ENCODE measurements at places on chromosomes 12 and 14.

- DNase-seq, result no peak
Observed at GRCh38 chr14:64454671-64455070, 10.6 kb upstream of the AKAP5 start.

DNA sequence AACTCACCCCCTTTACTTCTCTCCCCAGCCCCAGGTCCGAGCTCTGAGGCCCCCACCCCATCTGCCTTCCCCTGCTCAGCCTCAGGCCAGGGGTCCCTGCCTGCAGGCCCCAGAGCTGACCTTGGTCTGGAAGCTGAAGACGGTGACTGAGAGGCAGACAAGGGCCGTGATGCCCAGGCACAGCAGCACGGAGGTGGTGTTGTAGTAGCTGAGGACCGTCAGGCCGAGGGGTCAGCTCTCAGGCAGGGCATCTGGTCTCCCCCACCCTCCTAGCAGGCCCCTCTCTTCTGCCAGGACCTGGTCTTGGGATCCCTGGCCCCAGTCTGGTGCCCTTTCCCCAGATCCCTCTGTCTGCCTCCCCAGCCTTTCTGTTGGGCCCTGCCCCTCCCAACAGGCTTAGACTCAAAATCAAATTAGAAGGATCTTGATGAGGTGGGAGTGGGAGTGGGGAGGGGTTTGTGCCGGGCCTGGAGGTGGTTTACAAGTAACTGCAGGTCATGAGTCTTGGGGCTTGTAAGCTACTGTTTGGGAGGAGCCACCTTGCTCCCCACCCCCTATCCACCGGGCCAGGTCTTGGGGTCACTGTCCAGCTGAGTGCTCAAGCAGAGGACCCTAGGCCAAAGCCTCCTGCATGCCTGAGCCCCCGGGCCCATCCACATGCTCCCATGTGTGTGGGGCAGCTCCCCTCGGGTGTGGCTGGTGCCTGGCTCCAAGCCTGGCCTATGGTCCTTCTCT lies 14.2 kb downstream of the FAIM2 start:
- DNase-seq, result no peak

DNA sequence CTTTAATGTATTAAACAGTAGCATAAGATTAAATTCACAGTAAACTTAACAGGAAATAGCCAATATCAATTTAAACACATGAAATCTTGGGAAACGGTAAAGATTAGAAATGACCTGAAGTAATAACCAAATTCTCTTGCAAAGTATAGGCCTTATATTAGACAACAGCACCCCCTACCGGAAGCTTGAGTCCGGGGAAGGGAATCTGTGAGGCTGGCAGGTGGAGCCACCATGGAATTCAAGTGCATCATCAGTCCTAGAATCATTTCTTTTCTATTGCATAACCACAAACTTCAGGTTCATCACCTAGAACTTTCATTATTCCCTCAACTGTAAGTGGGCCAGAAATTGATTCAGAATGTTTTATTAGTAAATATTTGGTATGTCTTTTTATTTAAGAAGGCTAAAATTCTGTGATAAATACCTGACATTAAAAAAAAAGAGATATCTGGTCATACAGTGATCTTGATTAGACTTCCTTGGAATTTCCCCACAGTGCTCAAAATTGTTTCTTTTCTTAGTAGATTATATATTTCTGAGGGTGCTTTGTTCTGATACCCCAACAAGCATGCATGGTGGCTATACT lies 48.6 kb downstream of the AP5M1 start:
- peak; percentile 79 for DNase-seq

DNA sequence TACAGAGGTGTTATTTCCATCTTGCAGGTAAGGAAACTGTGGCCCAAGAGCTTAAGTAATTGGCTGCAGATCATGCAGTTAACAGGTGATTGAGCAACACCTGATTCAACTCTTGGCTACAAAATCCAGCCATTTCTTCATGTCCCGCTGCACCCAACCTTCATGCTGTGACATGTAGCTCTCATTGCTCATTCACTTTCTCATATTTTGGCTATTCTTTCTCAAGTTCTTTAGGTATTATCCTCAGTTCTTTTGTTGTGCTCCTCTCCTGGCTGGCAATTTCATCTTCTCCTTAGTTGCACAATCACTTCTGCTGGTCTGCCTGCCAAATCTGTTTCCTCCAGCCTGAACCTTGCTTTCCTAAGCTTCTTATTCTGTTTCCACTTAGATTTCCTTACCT lies 300.8 kb downstream of the SSPN start:
- no peak for DNase-seq

- no peak for DNase-seq
Observed at GRCh38 chr14:30118992-30119640, 191.5 kb upstream of the PRKD1 start.

- DNase-seq, result no peak
Observed at GRCh38 chr14:99401211-99401610, 79.4 kb downstream of the SETD3 start.

GRCh38 chr12:51687614-51688013 lies 96.6 kb downstream of the SCN8A start:
- no peak for DNase-seq

DNA sequence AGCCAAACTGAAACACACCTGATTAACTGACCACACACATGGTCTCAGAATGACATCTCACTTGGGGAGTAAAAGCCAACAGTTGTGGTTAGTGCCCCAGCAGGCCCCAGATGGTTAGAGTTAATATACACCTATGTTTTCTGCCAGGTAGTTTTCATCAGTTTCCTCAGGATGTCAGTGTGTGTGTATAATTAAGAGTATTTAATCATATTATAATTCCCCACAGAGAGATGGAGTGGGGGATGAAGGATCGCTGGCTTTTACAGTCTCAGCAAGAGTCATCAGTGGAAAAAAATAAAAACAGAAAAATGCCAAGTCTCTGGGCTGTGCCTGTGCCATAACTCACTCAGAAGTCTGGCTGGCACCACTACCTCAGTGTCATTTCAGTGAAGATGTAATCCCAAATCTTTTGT lies 412.5 kb downstream of the ZFP36L1 start:
- no peak for DNase-seq

DNA sequence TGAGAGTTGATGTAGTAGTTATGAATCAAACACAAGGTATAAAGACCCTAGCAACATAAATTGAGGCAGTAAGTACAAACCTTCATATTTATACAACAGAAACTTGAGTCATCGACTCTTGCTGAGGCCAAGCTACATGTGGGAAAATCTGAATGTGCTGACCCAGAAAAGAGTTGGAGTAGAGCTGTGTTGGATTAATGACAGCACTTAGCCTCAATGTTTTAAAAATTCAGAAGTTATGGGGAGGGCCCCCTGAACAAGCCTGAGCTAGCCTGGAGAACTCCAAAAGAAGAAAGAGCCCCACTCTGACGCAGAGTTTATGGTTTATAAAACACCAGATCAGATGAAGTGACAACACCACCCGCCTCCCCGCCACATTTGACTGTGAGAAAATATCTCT lies 100.0 kb downstream of the DUSP6 start:
- DNase-seq, result no peak

- peak; percentile 99 for DNase-seq
Observed at GRCh38 chr12:56645717-56646446, at the start of gene ATP5F1B. ATP5F1B (minus strand) TSS chr12:56645984; CDS start chr12:56645963, 21 bp downstream.

GRCh38 chr12:12171991-12172511 lies 94.8 kb downstream of the LRP6 start:
- peak; percentile 63 for DNase-seq

DNA sequence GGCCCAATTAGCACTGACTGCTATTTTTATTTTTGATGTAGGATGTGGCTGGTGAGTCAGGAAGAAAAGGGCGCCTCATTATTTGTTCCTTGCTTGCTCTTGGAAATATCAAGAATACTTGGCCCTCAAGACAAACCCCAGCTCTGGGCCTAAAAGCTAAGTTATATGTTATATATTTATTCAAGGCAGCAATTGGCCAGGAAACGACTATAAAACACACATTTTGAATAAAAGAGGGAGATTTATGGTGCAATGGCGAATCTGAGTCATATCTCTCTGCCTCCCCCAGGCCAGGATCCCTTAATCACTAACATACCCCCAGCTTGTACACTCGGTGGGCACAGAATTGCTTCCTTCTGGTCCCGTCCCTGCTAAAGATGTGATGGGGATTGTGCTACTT lies 63.3 kb downstream of the TBX5 start:
- DNase-seq, result no peak

GRCh38 chr14:67503331-67503730 lies 14.8 kb upstream of the TMEM229B start:
- DNase-seq, result no peak

DNA sequence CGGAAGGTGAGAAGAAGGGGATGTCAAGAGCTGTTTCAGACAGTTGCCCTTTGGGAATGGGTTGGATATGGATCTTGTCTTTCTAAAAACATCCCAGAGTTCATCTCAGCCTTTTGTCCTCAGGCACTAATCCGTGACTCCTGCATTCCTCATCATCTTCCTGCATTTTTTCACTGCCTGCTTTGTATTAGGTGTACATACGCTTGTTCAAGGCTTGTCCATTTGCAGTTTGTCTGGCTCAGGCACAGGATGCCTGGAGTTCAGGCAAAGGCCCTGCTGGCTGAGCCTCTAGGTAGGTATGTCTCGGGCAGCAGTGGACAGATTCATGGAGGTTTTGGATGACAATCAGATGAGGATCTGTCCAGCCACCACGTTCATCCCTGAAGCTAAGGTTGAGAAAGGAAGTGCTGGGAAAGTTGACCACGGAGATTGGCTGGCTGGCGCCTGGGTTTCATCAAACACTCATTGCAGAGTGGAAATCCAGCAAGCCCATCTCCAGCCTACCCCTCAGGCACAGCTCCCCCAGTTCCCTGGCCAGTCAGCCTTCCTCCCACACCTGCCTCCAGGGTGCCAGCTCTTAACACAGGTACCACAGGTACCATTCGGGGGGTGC lies 12.4 kb upstream of the TMEM106C start:
- no peak for DNase-seq

Measured in NCI-H446 (cell line).